Esophagus squamous epithelium (tissue), 5 donors: ENCODE measurements at places on chromosomes 5 and 9.

DNA sequence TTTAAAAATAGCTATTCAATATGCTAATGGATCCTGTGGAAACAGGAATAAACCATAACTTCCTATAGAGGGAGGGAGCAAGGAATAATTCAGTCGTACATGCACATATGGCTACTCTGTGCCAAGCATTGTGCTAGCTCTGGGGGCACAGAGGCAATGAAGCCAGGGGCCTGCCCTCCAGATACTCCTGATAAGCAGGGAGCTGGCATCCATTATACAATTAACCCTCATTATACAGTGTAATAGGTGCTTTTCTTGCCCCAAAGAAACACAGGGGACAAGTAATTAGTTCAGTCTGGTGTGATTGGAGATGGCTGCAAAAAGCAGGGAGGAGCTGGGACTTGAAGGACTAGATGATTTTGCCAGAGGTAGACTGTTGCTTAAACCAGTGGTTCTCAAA, 200.4 kb downstream of the SREK1 start:
- DNase-seq, result no peak

DNA sequence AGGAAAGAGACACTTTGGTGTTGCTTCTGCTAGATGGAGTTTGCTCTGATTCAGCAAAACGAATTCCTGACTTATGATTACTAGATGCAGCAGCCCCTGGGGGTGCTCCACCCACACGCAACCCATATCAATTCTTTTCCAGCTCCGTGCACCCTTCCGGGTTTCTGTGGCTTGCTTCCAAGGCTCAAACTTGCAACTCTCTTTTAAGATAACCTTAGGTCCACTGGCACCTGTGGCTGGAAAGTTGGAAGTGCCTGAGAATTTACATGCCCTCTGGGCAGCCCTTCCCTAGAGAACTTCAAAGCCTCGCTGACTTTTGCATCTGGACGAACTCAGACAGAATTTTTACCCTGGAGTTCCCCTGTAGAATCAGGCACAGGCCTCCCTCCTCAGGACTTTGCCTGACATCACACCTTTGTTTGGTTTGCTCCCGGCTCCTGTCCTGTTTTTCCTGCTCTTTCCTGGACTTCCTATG, 224.9 kb downstream of the SNX18 start:
- no peak for DNase-seq

- no peak for DNase-seq
Measured at GRCh38 chr5:157343842-157344790, 78.2 kb downstream of the CYFIP2 start.

DNA sequence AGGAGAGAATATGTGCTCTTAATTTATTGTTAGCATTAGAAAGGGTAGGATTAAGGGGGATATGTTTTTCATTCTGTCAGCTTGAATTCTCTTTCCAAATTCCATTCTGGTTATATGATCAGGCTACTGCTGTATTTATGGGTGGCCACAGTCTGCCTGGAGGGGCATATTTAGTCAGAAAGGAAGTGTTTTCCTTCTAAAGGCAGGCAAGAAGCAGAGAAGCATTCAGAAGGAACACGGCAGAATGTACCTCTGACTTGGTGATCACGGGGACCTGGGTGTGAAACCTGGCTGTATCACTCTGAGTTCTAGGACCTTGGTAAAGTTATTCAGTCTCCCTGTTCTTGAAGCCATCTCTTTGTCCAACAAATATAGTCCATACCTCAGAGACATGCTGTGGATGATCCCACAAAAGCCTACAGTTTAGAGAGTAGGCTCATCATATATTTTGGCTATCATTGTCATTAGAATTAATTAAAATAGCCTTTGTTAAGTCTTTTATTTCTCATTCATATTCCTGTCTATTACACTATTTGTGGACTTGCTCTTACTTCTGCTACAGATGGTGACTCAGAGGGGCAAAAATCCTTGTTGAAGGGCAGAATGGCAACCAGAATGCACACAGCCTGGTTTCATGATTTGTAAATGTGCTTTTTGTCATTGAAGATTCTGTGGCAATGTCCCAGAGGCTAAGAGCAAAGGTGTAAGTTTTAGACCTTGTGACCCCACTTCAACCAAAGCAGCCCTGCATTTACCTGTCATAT, 2.7 kb downstream of the TNC start:
- no peak for DNase-seq

DNA sequence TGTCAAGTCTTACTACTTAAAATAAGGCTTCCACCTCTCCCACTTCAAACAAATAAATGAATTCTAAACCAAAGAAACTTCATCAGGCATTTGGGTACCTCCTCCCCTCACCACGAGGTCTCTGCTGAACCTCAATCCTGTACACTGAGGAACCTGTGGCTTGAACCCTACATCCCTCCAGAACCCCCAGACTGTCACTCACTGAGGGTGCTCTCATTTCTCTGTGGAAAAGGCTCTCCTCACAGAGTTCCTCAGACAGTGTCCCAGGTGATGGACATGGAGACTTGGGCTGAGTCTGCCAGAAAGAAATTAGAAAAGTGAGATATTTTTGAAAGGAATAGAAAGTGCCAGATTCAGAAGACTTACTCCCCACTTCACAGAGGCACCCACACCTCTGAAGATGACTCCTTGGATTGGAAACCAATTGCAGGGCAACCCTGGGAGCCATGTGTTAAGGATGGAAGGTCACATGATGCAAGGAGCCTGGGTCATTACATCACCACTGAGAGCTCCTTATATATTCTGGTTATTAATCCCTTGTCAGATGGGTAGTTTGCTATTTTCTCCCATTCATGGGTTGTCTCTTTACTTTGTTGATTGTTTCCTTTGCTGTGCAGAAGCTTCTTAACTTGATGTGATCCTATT, 19.8 kb downstream of the MLANA start:
- no peak for DNase-seq

GRCh38 chr9:80382211-80382891, 810.6 kb downstream of the TLE4 start:
- DNase-seq, result no peak

- DNase-seq, result no peak
Measured at GRCh38 chr5:150553911-150554310, 46.0 kb downstream of the NDST1 start.

GRCh38 chr5:158163451-158164295, 304.7 kb upstream of the CLINT1 start:
- no peak for DNase-seq

DNA sequence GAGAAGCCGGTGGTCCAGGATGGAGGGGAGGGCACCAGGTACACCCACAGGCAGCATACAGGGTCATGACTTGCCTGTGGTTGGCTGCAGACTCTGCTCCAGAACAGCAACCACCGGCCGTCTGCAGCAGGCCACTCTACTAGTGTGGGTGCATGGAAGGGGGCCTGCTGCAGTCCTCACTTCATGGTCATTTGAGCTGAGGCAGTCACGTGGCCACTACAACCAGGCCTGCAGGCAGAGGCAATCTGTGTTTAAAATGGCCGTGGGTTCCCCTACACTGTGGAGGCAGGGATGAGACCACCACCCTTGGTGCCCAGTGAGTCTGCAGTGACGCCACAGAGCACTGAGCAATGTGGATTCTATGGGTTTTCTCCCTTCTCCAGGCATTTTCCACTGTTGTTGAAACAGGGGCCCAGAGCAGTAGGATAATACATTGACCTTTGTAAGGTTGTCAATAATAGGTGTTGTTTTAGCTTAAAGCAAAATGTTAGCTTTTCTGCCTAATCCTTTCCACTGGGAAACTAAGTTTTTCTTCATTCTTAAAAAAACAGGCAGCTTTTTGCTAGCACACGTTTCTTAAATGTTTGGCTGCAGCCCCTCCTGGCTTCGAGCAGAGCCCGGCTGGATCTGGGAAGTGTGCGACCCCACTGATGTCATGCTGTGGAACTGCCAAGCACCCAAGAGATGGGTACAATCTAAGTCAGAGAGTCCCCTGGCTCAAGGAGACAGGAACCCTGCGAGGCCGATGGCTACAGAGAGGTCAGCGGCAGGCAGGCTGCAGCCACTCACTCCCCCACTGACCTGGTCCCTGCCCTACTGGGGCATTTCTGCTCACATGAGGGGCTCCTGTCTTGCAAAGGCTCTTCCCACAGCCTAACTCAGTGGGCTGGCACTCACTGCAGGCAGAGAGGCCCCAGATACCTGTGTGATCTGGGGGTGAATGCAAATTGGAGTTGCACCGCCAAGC, 21.2 kb downstream of the GADD45G start:
- DNase-seq, result no peak

DNA sequence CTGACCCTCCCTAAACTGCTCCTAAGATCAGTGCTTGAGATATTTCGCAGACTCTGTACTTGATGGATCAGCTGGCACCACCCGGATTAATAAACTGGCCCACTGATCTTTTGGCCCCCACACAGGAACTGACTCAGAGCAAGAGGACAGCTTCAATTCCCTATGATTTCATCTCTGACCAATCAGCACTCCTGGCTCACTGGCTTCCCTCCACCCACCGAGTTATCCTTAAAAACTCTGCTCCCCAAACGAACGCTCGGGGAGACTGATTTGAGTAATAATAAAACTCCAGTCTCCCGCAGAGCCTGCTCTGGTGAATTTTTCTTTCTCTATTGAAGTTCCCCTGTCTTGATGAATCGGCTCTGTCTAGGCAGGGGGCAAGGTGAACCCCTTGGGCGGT, 36.5 kb upstream of the CD180 start:
- DNase-seq, result no peak

- DNase-seq, result no peak
Measured at GRCh38 chr9:19748278-19749126, 40.3 kb downstream of the SLC24A2 start.

GRCh38 chr5:79512471-79513307, 1.2 kb downstream of the HOMER1 start:
- DNase-seq, result no peak

GRCh38 chr9:93575796-93576257, 557 bp upstream of the PHF2 start:
- DNase-seq, result no peak

GRCh38 chr5:160092960-160093707, 26.1 kb downstream of the PWWP2A start:
- no peak for DNase-seq

DNA sequence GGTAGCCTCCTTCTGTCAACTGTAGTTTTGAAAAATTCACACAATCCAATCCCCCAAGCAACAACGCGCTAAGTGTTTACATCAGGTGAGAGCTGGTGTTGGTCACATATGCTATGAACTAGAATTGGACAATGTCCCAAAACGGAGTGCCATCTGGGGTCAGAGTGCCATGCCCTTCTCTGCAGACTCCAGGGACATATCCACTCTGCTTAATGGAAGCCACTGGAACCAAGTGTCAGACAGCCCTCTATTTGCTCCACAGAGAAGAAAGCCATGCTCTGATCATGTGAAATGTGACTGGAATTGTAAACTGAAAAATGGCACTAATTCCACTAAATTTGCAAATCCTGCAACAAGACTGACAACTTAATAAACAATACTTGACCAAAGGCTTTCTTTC, 12.2 kb downstream of the ABCA1 start:
- DNase-seq, result no peak

DNA sequence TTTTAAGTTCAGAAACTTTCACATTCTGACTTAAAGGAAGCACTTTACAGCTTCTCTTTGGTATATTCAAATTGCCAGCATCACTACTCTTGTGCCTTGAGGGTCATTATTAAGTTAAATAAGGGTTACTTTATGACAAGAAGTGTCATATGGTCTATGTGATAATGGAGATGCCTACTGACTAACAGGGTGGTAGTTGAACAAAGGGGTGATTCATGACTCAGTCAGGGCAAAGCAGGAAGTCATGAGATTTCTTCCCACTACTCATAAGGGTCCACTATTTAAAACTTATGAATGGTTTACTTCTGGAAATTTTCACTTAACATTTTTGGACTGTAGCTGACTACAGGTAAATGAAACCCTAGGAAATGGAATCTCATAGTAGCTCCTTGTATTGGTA, 938.3 kb upstream of the PTPRD start:
- no peak for DNase-seq

DNA sequence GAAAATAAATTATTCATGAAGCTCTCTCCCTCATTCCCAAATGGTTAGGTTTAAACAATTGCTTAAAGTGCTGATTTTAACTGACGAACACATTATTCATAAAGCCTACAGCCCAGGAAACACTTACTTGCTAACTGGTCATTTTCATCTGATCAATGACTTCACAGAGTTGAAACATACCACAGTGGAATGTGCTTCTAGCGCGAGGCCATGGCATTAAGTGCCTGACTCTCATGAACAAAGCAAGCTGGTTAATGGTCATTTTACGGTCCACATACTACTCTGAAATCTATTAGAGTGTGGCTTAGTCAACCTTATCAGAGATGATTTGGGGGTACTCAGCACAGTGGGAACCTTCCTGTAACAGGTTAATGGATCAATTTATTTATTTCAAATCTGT, 114.6 kb downstream of the MED27 start:
- DNase-seq, result no peak
